ENCODE measurements at places on chromosomes 7 and 10.

DNA sequence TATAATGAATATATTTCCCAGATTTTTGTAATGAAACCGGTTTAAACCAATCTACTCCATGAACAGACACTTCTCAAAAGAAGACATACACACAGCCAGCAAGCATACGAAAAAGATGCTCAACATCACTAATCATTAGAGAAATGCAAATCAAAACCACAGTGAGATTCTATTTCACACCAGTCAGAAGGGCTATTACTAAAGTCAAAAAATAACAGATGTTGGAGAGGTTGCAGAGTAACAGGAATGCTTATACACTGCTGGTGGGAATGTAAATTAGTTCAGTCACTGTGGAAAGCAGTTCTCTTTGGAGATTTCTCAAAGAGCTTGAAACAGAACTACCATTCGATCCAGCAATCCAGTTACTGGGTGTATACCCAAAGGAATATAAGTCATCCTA lies 240.7 kb downstream of the TSPAN12 start:
- no peak for DNase-seq

- DNase-seq, result no peak
These were observed 185.2 kb downstream of the SLC25A13 start for GRCh38 chr7:96136600-96137239.

- no peak for DNase-seq
These were observed 137.2 kb upstream of the GPR22 start for GRCh38 chr7:107332488-107333269.

DNA sequence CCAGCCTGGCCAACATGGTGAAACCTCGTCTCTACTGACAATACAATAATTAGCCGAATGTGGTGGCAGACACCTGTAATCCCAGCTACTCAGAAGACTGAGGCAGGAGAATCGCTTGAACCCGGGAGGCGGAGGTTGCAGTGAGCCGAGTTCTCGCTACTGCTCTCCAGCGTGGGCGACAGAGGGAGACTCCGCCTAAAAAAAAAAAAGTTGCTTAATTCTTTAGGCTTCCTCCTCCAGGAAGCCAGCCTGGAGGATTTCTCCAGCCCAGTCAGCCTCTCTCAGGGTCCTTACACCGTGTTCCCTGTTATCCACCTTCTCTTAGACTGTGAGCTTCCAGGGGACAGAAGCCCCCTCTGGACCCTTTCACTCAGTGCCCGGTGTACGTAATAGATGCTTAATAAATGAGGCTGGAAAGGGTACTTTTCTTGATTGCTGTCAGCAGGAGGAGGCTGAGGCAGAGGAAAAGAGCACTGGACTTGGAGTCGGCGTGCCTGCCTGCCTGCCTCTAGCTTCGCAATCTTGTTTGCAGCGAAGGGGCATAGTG lies 16.4 kb upstream of the NODAL start:
- DNase-seq, result no peak

- DNase-seq, result no peak
These were observed 6.7 kb upstream of the PILRA start for GRCh38 chr7:100366411-100367250.

GRCh38 chr10:104122225-104123107 lies 495 bp downstream of the SFR1 start:
- DNase-seq, result no peak

DNA sequence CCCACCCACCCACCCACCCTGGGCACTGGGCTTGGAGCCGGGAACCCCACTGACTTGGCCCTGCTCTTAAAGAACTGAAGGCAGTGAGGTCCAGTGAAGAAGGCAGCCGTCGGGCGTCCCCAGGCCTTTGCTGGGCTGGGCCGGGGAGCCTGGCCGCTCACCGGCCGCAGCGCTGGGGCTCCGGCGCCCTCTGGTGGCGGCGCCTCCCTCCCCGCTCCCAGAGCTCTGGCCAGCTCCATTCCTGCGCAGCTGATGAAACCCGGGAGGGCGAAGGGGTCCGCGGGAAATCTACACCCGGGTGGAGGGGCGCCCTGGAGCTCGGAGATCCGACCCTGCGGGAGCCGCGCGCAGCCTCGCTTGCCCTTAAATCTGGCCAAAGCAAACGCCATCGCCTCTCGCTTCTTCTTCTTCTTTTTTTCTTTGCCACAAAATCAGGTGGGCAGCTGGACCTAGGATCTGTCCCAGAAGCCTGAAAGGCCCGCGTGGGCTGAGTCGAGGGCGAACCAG lies 1.7 kb upstream of the CXCL12 start:
- DNase-seq, result no peak

- no peak for DNase-seq
These were observed 201.1 kb downstream of the LRRN3 start for GRCh38 chr7:111292026-111292470.

GRCh38 chr7:22545529-22545928 lies 45.5 kb upstream of the STEAP1B start:
- DNase-seq, result no peak

DNA sequence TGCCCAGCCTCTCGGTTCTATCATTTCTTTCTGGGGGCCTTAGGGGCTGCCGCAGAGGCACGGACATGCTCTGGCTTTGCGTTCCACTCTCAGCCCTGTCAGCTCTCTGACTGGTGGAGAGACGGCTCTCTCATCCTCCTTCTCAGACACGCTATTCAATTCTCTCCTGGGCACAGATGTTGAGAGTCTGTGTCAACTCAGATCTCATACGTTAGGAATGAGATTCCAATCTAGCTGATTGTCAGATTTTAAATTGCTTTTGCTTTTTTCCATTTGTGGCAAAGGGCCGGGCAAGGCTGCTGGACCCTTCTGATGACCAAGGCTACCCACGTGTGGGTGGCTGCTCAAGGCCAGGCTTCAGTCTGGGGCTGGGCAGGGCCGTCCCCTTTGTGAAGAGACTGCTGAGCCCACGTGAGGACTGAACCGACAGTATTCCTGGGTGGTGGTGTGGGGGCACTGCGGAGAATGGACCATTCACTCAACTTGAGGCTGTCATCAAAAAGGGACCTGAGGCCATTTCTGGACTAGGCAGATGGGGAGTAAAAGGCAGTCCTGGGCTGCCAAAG lies 71.5 kb downstream of the CLEC2L start:
- no peak for DNase-seq

DNA sequence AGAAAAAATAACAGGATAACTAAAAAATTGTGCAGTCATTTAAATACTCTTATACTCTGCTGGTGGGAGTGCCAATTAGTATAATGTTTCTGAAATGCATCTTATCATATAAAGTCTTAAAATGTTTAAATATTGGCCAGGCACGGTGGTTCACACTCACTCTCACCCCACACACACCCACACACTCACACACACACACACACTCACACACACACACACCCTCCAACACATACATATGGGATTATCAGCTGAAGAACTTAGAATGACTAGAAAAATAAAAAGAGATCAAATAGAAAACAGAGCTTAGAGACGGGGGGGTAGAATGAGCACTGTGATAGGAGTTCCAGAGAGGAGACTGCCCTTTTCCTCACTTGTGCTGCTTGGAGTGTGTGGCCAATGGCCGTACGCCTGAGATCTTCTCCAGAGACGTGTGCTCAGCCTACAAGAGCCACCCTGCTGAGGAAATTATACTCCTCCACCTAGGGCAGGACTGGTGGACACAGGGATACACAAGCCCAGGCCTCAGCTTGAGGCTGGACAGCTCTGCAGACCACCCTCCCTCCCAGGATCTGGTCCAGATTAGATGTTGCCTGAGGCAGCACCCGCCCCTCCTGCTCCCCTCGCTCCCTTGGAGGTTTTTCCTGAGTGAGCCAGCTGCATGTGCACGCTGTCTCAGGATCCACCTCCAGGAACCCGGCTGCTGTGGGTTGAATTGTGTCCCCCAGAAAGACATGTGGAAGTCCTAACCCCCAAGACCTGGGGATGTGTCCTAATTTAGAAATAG lies 26.5 kb upstream of the PRKAG2 start:
- DNase-seq, result no peak

DNA sequence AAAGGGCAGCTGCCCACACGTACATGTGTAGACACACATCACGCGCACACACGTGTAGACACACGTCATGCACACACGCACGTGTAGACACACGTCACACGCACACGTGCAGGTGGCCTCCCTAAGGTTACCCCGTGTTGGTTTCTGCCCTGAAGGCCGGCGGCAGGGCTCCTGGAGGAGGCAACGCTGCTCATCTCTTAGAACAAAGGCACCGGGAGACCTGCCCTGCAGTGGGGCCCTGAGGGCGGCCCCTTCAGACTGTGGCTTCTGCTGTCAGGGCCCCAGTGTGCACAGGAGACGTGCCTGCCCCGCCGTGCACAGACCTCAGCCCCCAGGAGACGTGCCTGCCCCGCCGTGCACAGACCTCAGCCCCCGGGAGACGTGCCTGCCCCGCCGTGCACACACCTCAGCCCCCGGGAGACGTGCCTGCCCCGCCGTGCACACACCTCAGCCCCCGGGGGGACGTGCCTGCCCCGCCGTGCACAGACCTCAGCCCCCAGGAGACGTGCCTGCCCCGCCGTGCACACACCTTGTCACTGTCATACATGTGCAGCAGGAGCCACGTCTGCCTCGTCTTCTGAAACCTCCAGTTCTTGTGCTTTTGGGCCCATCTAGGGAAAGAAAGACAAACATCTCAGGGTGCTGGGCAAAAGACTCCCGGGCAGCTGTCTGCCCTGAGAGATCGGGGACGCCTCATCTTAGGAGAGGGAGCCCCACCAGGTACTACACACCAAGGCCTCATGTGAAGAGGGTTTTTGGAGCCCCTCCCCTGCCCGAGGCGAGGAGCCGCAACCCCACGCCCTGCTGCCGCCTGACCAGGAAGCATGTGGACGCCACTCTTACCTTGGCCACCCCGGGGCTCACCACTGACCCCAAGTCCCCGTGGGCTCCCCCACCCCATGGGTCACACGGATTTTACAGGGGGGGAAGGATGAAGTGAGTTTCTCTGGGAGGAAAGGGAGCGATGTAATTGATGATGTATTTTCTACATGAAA lies 17.3 kb downstream of the CYP2W1 start:
- DNase-seq, result no peak

- no peak for DNase-seq
These were observed 2.7 kb downstream of the FOXP2 start for GRCh38 chr7:114417290-114417689.

GRCh38 chr10:7626283-7626682 lies 40.5 kb downstream of the ITIH5 start:
- DNase-seq, result no peak

- DNase-seq, result no peak
These were observed 53.3 kb downstream of the FIGNL1 start for GRCh38 chr7:50396856-50397255.

DNA sequence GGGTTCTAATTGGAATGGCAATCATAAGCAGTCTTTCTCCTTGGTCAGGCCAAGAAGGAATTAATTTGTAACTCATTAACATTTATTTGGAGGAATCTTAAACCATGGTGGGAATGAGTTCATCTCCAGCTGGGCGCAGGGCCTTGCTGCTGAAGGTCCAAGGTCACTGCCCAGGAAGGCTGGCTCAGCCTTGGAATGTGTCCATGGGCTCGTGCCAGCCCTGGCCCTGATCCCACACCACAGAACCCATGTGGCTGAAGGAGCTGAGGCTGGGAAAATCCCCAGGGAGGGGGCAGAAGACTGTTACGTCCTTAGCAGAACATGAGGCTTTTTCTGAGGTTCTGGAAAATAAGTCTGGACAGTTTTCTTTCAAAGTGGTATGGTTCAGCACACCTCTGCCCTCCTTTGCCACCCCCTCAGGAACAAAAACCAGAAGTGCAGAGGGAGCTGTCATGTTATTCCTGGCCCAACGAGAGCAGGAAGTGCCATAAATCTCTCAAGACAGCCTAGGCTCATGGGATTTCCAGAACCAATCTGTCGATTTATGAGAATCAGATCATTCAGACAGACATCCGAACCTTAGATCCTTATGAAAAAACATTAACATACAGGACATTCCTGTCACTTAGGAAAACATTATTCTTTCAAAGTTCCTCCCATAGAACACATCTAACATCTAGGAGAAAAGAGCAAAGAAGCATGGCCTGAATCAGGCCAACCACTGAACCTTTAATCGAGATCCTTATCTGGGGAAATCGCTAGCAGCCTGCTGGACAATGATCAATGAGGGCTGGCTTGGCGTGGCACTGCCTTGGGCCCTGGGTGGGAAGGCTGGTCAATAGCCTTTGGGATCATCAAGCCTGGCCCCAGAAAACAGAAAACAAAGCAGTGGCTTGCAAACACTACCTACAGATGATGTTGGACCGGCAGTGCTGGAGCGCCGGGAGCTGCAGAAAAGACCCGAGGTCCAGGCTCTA lies 134.3 kb downstream of the TAX1BP1 start:
- no peak for DNase-seq
